AG08395 (cell line): ENCODE measurements at places on chromosomes 5 and 9.

- no peak for DNase-seq
Measured at GRCh38 chr5:134003064-134003816, 1.5 kb downstream of the VDAC1 start.

DNA sequence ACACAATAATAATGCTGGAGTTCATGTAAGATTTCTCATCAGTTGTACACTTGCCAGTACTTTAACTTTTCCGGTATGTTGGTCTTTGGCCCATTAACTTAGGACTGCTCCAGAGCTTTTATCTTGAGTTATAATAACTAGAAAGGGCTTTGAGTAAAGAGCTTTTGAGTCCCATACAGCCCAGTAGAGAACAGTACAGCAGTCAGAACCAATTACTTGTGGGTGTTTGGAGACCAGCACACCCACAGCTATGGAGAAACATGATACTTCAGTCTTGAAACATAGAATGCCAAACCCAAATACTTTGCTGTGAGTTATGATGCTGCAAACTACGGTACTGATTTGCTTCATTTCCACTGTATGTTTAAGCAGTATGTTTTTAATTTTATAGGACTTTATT lies 374.3 kb downstream of the CCDC171 start:
- no peak for DNase-seq

GRCh38 chr9:36222449-36222848 lies 31.7 kb downstream of the CLTA start:
- DNase-seq, result no peak

DNA sequence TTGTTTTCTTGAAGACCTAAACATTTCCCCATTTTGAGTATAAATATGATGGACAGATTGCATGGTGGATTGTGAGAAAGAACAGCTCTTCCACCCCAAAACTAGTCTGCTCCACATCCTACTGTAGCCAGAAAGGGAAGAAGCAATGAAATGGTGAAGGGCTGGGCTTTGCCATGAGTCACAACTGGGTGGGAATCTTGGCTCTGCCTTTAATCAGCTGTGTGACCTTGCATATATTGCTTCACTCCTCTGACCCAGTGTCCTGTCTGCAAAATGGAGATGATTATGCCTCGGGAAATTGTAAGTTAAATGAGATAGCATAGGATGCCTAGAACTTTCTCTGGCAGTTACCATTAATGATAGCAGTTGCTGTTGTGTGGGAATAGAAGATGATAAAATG lies 101.9 kb downstream of the PDE8B start:
- DNase-seq, result peak; percentile 57

- DNase-seq, result peak; percentile 92
Measured at GRCh38 chr9:114894609-114895433, 35.6 kb downstream of the TNFSF8 start.

GRCh38 chr9:83633255-83633654 lies 10.3 kb downstream of the IDNK start:
- DNase-seq, result no peak

DNA sequence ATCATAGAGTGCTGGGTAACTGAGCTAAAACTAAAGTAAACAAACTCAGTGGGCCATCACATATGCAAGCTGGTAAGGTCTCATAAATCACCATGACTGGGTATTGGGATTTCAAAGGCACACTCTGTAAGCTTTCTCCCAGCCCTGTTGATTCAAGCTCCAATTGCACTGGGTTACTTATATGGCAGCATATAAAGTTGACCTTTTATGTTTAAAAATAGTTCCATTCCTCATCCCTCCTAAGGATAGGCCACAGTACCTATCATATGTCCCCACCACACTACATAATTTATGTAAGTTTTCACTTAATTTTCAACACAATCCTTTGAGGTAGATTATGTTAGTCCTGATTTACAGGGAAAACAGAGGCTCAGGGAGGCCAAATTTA lies 438.4 kb downstream of the RAB3C start:
- DNase-seq, result no peak

DNA sequence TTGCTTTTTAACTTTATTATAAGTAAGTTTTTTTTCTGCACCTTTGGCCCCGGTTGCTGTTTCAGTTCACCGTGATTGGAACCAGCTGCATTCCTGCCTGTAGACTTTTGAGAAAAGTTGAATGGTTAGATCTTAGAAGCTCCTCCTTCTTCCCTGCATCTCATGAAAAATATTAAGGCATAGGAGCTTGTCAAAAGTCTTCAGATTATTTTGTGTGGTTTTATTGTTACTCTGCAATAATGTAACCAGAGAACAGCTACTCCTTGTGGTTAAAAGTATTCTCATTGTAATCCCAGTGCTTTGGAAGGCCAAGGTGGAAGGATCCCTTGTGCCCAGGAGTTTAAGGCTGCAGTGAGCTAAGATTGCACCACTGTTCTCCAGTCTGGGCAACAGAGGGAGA lies 3.3 kb upstream of the SLC2A8 start:
- DNase-seq, result no peak

DNA sequence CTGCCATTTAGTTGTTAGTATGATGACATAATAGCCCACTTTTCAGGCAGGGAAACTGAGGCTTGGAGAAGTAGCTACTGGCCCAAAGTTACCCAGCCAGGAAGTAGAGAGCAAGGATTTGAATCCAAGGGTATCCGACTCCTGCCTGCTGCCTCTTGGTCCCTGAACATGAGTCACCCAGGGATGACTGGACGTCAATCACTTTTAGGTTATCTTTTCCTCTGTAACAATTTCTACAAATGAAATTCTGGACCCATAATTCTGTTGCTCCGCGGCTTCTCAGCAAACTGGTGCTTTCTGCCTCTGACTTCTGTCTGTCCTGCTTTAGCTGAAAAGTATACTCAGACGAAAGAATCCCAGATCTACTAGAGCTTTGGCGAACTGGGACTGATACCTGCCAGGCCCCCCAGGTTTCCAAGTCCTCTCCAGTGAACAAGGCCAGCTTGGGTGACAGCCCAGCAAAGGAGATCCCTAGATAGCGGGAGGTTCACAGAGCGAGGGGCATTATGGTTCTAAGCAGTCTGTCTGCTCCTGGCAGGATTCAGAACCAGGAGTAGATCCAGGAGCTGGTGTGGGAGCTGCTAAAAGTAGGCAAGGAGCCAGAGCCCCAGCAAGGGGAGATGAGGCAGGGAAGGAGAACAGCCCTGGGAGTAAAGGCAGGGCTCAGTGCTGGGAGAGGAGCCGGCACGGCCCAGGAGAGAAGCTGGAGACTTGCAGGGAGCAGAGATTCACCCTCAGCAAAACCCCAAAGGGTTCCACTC lies 20.6 kb downstream of the OLFML2A start:
- DNase-seq, result no peak

- peak; percentile 62 for DNase-seq
Measured at GRCh38 chr9:4106760-4107143, 193.1 kb downstream of the GLIS3 start.

GRCh38 chr5:148414833-148415232 lies 31.1 kb downstream of the FBXO38 start:
- no peak for DNase-seq

DNA sequence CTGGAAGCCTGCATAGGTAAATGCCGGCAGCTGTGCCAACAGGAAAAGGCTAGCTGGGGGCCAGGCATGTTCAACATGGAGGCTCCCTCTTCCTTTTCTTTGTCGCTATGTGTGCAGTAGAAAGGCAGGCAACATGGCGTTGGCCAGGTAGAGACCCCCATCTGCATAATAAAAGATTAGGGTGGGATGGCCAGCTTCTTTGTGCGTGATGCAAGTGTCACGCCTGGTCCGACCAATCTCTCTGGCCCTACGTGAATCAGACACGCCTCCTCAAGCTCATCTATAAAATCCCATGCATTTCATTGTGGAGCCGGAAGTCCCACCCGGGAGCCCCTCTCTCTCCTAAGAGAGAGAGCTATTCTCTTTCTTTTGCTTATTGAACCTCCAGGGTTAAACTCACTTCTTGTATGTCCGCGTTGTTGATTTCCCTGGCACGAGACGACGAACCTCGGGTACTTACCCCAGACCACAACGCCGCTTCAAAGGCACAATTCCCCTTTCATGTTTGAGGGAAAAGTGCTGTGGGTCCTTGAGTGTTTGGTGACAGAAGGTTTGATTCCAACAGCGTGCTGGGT lies 25.0 kb upstream of the C5orf47 start:
- no peak for DNase-seq

GRCh38 chr9:120961936-120962335 lies 35.3 kb upstream of the TRAF1 start:
- DNase-seq, result no peak

DNA sequence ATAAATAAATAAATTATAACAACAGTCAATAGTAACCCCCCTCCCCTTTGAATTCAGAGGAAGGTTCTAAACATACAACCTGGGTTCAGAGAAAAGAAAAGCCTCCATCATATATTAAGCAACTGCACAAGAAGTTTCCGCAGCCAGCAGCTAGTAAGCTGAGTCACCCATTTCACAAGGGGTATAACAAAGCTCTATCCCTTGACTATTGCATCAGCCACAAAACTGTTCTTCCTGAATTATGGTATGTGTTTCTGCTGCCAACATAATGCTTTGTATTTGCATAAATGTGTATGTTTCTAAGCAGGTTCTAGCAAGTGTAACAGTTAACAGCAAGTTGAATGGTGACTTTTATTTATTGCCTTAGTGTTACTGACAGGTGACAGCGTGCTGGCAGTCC lies 6.8 kb upstream of the CEP120 start:
- DNase-seq, result peak; percentile 63

DNA sequence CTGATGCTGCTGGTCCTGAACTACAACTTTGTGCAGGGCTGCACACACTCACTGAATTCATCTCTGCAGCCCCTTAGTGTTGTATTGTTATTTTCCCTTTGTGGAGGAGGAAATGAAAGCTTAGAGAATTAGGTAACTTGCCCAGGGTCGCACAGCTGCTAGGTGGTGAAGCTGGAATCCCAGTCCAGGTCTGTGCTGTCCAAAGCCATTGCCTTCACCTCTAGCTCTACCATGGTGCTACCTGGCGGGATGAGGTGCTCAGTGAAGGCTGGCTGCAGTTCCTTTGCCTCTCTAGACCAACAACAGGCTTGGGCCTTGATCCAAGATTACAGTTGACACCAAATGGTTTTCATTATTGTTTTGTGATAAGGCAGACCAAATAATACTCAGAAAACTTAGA lies 177.8 kb upstream of the PITX1 start:
- DNase-seq, result no peak

GRCh38 chr9:18976221-18976708 lies 56.7 kb downstream of the SAXO1 start:
- DNase-seq, result peak; percentile 9

- no peak for DNase-seq
Measured at GRCh38 chr9:91163444-91163772, 198.3 kb downstream of the AUH start.

DNA sequence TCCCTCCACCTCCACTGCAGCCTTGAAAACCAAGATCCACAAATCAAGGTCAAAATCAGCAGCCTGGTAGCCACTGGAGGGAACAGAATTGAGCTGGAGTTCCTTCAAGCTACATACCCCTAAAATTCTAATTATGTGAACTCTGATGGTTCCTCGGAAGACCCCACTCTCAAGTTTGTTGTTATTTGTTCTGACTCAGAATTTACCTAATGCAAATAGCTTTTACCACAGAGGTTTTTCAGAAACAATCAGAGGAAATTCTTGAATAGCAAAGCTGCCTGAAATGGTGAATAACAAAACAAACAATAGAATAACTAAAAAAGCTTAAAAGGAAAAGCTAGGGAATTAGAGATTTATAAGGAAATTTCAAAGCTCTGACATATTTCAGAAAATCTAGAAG lies 220.0 kb downstream of the CDH18 start:
- DNase-seq, result no peak

- DNase-seq, result peak; percentile 60
Measured at GRCh38 chr5:131814990-131815389, 18.2 kb upstream of the FNIP1 start.

- DNase-seq, result no peak
Measured at GRCh38 chr9:88508326-88508725, 26.7 kb upstream of the NXNL2 start.

- no peak for DNase-seq
Measured at GRCh38 chr5:113150821-113151220, 174.2 kb downstream of the DCP2 start.

DNA sequence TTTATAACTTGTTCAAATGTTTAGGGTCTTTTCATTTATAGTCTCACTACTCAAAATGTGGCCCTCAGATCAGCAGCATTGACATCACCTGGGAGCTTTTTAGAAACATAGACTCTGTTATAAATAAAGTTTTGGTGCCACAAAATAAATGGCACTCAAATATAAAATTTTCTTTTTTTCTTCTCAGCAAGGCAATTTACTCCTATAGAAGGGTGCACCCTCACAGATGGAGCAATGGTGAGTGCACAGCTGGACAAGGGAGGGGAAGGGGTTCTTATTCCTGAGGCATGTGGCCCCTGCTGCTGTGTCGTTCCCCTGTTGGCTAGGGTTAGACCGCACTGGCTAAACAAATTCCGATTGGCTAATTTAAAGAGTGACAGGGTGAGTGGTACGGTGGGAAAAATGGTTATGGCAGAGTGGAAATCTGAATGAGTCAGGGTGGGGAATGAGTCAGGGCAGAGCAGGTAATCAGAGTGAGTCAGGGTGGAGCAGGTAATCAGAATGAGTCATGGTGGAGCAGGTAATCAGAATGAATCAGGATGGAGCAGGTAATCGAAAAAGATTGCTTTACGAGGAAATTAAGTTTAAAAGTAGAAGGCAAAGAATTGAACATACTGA lies 31.8 kb upstream of the C7 start:
- no peak for DNase-seq

DNA sequence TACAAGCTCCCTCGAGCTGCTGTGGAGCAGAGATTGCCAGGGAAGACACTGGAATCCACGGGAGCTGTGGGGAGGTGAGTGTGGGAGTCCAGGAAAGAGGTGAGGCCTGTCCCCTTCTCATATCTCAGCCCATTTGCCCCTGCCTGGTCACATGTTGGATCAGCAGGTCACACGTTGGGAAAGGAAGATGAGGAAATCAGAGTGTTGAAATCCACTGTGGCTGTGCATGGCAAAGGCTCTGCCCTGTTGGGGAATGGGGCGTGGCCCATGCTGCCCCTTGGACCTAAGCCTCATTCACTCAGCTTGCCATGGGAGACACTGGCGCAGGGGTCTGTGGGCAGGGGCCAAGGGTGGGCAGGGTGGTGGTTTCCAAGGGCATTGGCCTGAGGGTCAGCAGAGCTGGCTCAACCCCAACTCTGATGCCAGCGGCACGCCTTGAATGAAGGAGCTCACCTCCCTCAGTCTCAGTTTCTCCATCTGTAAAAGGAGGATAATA lies 85.4 kb upstream of the CPEB4 start:
- DNase-seq, result peak; percentile 24

- no peak for DNase-seq
Measured at GRCh38 chr5:113186061-113186460, 209.5 kb downstream of the DCP2 start.

DNA sequence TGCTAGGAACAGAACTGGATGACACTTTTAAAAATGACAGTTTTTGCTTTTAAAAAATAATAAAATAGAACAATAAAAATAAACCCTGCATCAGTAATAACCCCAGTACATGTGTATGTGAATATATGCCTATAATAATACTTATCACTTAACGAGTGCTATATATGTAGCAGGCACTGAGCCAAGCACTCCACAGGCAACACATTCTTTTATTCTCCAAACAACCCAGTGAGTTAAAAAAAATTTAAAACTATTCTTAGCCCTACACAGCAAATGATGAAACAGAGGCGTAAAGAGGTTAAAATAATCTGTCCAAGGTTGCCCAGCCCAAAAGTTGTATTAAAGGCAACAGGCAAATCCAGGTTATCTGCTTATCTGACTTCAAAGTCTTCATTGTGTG lies 124.5 kb upstream of the SMIM23 start:
- DNase-seq, result no peak

GRCh38 chr9:37218800-37219425 lies 98.5 kb downstream of the ZCCHC7 start:
- DNase-seq, result no peak
